ENCODE measurements at places on chromosomes 2 and 18.

GRCh38 chr18:63131106-63131958 lies 188.2 kb downstream of the BCL2 start:
- peak; percentile 51 for DNase-seq

- peak; percentile 79 for DNase-seq
Measured at GRCh38 chr2:60958800-60959199, 58.7 kb upstream of the PEX13 start.

GRCh38 chr2:118990757-118991545 lies 49.0 kb downstream of the MARCO start:
- DNase-seq, result no peak

- no peak for DNase-seq
Measured at GRCh38 chr2:240812301-240812680, 7.7 kb downstream of the KIF1A start.

- DNase-seq, result no peak
Measured at GRCh38 chr2:96808176-96808837, 7.8 kb upstream of the CNNM3 start.

DNA sequence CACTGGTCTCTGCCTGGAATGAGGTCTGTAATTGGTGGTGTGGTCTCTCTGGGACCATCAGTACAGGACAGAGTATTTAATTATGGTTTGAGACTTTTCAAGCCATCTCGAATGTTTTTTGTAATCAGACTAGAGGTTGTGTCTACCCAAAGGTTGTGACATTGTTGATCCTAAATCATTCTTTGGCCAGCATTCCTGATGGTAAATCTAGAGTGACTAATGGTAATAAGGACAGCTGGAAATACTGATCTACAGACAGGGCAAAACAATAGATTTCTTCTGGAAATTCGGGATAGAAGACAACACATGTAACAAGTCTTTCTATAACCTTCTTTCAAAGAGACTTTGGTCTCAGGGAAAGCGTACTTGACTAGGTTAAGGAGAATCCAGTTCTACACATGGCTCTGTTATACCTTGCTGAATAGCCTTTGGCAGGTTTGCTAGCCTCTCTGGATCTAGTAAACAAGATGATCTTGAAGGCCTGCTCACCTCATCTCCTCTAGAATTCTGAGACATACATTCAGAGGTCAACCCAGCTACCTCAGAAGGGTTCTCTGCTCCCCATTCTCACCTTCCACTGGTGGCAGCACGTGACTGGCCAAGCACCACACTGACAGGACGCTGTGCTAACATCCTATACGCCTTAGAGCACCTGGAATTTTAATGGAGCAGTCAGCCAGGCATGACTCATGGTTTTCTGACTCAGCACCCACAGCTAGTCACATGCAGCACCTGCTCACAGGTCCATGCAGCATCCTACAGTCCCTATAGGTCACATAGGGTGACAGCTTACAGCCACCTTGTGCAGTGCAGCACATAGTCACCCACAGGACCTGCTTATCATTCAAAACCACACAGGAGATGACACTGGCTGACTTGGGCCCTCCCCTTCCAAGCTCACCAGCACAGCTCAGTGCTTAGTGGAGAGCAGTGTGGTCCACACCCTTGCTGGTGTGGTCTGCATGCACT lies 12.2 kb downstream of the PLB1 start:
- peak; percentile 69 for DNase-seq

GRCh38 chr2:235000426-235001236 lies 48.8 kb downstream of the SH3BP4 start:
- DNase-seq, result no peak

- DNase-seq, result no peak
Measured at GRCh38 chr2:163419000-163419830, 316.6 kb downstream of the FIGN start.

GRCh38 chr18:76131738-76132137 lies 363.3 kb downstream of the ZNF516 start:
- no peak for DNase-seq

DNA sequence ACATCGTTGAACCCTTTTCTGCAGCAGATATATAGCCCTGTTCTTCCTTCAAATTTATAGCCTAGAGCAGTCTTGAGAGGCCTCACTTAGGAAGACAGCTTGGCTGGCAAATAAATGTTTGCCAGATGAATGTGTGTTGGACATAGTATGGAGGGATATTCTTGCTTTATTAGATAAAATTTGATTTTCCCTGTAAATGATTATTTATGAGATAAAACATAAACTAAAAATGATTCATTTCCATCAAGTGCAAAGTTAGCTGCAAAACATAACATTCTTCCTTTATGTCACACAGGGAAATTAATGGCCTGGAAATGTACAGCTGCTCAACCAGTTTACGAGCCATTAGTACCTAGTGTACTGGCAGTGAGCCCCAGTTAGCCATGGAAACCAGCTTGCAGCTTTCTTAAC lies 82.5 kb downstream of the LIMS1 start:
- peak; percentile 65 for DNase-seq

- DNase-seq, result no peak
Measured at GRCh38 chr2:12890066-12890465, 173.3 kb downstream of the TRIB2 start.
